ENCODE measurements at places on chromosomes 13 and 19.

- no peak for DNase-seq
These were observed 823 bp upstream of the ZNF567 start for GRCh38 chr19:36686365-36687213.

GRCh38 chr13:32734511-32734910 lies 148.3 kb downstream of the PDS5B start:
- no peak for DNase-seq

GRCh38 chr13:77536358-77536757 lies 852 bp downstream of the SCEL start:
- DNase-seq: no peak

DNA sequence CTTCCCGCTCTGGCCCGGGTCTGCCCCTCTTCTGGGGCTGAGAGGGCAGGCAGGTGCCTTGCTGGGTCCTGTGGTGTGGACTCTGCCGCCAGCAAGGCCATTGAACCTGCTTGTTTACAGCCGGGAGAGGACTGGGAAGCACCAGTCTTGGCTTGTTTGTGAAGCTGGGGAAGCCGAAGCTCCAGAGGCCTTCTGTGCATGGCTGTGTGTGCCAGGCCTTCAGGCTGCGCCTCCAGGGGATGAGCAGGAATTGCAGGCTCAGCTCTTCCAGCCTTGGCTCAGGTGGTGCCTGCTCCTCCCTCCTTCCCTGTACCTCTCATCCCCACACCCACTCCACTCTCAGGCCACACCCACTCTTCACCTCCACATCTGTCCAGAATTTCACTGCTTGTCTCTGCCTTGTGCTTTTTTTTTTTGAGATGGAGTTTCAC lies 17.5 kb downstream of the NDUFB7 start:
- DNase-seq: no peak

DNA sequence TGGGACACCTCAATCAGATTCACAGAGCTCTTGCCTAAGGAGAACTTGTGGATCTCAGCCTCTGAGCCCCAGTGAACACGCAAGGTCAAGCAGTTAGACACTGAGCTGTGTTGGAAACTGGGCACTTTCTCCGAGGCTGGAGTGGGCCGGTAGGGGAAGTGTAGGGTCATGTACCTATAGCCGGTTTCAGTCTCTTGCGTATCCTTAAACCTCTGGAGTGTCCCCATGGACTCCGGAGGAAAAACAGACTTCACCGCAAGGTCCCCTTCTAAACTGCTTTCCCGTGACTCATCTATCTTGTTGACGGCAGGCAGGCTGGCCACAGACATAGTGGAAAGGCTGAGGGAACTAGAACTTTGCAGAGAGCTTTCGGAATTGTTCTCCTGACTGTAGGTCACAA lies 11.3 kb downstream of the IQCN start:
- no peak for DNase-seq

DNA sequence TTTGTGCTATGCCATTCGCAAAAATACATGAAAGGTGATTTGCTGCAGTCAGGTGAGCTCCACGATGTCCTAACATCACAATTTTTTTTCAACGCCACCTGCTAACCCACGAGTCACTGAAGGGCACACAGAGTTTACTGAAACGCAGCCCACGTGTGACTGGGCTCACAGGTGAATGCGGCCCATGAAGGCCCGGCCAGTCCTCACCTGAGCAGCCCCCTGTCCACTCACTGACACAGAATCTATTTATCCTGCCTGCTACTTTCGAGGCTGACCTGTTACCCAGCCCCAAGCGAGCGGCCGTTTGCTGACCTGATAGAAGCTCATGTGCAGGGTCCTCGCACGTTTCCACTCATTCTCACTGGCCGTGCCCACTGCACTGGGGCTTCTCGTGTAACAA lies 121.9 kb upstream of the SOX1 start:
- no peak for DNase-seq

DNA sequence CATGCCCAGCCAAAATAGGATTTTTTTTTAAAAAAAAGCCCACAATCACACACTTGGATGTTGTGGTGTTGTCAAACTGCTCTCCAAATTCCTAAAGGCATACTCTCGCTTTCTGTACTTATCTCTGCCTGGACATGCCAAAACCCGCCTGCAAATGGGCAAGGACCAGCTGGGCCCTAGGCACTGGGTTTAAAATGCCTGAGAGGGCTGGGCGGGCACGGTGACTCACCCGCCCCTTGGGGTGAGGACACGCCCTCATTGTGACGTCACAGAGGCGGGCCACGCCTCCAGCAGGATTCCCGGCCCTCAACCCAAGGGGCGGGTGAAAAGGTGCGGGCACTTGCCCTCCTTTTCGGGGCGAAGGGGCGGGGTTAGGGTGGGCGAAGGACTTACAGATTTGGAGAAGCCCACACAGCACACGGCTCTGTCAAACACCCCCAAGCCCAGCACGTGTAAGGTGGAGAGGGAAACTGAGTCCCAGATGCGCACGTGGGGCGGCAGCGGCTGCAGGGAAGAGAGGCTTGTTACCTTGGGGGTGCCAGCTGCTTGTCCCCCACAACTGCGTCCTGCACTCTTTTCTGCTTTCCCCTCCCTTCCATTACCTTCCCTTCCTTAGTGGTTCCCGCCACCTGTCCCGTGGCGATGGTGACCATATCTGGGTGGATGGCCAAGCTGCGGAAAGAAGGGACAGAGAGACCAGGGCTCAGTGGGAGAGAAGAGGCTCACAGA lies 6.6 kb downstream of the EML2 start:
- peak; percentile 16 for DNase-seq

DNA sequence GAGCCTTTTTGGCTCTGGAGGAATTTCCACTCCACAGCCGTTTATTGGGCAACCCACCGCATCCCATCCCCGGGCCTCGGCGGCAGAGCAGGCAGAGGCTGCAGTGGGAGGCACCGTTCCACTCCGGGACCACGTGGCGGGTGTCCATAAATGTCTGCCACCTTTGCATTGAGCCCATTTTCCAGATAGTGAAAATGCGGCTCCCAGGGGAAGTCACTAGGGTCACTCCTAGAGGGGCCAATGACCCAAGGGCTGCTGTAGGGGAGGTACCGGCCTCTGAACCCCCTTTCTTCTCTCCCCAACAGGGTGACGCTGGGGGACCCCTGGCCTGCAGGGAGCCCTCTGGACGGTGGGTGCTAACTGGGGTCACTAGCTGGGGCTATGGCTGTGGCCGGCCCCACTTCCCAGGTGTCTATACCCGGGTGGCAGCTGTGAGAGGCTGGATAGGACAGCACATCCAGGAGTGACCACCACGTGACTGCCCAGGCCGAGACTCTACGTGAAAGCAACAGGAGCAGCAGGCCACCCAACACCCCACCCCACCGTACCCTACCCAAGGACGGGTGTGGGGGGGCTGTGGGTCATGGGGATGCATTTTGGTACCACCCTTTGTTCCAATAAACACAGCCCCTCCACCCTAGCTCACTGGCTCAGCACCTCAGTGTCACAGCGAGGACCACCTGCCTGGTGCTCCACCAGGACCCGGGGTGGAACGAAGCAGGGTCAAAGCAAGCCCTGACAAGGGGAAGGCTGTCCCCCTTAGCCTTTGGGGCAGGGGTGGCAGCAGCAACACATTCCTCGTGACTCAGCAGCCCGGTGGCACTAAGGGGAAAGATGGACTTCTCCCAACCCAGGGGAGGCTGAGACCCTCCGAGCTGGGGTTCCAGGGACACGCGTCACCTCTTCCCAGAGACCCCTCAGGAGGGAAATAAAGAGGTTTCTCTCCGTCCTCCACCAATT lies 1.5 kb downstream of the TIMM13 start:
- no peak for DNase-seq

- no peak for DNase-seq
These were observed 692 bp downstream of the ZNF234 start for GRCh38 chr19:44142059-44142433.

GRCh38 chr13:57932061-57932460 lies 300.5 kb downstream of the PCDH17 start:
- no peak for DNase-seq

DNA sequence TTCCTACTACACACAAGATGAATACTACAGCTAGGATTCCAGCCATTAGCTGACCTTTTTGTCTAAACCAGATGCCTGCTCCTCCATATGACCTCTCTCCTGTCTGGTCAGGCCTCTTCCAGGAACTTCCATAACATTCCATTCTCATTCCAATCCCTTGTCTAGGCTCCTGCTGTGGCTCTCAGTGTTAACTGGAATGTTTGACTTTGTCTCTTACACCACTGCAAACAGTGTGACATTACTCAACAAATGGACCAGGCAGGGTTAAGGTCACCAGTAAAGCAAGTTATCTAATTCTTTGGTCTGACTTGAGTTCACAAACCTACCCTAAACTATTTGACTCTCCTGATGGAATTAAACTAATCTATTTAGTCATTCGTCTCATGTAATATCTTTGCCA lies 2.1 kb upstream of the GPC6 start:
- no peak for DNase-seq

GRCh38 chr19:16337809-16338469 lies 13.3 kb downstream of the KLF2 start:
- DNase-seq: no peak

DNA sequence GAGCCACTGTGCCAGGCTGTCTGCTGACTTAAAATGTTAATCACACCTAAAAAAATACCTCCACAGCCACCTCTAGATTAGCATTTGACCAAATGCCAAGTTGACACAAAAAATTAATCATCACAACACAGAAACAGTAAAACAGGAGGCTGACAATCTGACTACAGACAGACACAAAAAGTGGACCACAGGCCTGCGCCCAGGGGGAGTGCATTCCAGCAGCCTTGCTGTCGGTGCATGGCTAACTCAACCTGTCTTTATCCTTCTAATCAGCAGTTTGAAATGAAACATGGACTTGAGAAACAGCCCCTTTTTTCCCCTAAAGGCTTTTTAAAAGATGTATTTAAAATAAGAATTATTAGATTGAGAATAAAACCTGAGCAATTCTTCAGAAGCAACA lies 34.0 kb downstream of the RASL11A start:
- no peak for DNase-seq

GRCh38 chr19:5968431-5969373 lies 9.2 kb downstream of the RANBP3 start:
- no peak for DNase-seq

DNA sequence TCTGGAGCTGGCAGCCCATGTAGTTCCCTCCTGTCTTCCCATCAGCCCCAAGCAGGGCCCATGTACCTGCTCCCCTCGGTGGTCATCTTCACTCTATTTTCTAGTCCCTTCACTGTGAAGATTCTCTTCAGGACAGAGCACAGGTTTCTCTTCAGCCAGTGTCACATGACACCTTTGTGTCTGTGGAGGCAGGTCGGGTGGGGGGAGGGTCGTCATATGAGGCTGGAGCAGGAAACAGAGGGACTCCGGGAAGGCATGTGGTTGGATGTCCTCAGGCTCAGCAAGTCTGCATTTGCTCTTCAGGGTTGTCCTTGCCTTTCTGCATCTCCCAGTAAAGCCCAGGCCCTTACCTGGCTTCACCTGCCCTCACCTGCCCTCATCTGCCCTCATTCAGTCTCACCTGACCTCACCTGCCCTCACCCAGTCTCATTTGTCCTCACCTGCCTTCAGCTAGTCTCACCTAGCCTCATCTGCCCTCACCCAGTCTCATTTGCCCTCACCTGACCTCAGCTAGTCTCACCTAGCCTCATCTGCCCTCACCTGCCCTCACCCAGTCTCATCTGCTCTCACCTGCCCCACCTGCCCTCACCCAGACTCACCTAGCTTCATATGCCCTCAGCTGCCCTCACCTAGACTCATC lies 120.3 kb downstream of the ZDHHC20 start:
- DNase-seq: no peak

- DNase-seq: no peak
These were observed 14.7 kb downstream of the CCDC169 start for GRCh38 chr13:36282821-36283432.

DNA sequence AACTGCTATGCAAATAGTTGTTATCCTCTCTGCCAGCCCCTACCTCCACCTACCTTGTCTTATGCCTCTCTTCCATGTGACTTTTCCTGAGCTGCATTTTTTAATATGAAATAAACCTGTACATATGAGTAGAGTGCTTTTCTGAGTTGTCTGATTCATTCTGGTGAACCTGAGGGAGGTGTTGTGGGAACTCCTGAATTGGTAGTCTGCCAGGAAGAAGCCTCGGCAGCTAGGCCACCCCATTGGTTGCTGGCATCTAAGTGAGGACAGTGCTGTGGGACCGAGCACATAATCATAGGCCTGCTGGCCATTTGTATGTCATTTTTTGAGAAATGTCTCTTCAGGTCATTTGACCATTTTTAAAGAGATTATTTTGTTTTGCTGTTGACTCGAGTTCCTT lies 1146.8 kb downstream of the UQCRFS1 start:
- DNase-seq: no peak

DNA sequence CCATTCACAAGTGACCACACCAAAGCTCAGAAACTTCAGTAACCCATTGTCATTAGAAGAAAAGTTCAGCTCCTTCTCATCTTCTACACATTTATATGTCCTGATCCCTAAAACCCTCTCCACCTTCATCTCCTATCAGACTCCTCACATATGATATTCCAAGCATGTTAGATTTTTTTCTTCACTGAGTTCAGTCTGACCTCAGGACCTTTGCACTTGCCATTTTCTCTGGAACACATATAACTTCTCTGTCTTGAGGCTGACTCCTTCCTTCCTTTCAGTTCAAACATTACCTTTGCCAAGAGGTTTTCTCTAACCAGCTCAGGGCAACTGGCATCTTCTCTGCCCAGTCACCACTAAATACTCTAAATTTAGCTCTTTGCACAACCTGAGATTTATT lies 54.1 kb downstream of the C13orf42 start:
- no peak for DNase-seq

- DNase-seq: no peak
These were observed 5.4 kb downstream of the NOP53 start for GRCh38 chr19:47750752-47751151.

- DNase-seq: no peak
These were observed 1.2 kb downstream of the ITPKC start for GRCh38 chr19:40717880-40718773.

DNA sequence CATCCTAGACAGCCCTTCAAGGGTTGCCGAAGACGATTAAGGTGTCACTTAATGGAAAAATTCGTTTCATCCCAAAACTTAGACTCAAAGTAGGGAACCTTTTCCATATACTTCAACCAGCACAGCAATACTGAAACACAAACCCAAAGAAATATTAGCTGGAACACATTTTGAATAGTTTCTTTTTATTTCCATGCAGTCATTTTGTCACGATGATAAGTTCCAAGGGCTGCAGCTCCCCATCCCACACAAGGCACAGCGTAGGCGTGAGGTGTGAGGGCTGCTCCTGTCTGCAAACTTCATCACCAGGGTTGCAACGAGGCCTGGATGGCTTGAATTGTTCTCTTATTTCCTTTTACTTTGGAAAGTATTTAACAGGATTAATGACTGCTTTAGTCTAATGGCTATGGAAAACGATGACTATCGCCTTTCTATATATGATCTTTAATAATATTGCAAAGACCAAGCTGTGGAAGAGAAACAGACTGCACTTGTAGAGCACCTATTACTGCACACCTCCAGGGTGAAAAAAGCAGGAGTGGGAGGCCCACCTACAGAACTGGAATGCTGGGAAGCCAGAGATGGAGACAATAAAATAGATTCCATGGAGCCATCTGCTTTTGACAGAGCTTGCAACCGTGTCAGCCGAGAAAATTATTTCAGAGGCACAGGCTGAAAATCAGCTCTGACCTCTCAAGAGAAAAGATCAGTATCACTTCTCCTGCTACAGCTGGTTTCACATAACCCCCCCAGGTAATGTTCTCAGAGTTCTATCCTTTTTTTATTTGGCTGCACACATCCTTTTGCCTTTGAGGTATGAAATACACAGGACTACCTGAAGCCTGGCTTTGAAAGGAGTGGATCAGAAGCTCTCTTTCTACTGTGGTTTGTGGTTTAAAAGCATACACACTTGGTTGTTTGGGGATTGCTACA lies 274.5 kb upstream of the NBEA start:
- DNase-seq: no peak

GRCh38 chr19:33774751-33775150 lies 21.9 kb upstream of the KCTD15 start:
- DNase-seq: no peak

Data from activated CD4-positive, alpha-beta T cell treated with anti-CD3 and anti-CD28 coated beads for 1 hour (primary cell).